Tongue (tissue), 3 donors: ENCODE measurements at places on chromosomes 7 and 10. TPM values are rescaled to one million over a fixed set of nuclear protein-coding genes. Genes with fewer than 3 reads are reported as not detected.

Gene SCIN
- total RNA-seq = 9.5 TPM

Gene IKZF1
- 6.1 TPM for total RNA-seq

Gene FKBP14
- total RNA-seq = 23.7 TPM

Gene CCNJ
- 9.1 TPM for total RNA-seq

Gene PON1
- not detected for total RNA-seq

Gene TM9SF3
- total RNA-seq = 90.1 TPM

Gene AKAP9
- 170 TPM for total RNA-seq

Gene CYP26C1
- total RNA-seq = not detected

Gene HOGA1
- 7.3 TPM for total RNA-seq

Gene MET
- 23.3 TPM for total RNA-seq

Gene CNNM2
- total RNA-seq = 13.2 TPM

Gene SLC26A3
- not detected for total RNA-seq

Gene MGAM2
- 0.72 TPM for total RNA-seq

Gene ABCB4
- total RNA-seq = 3.7 TPM

Gene SLC25A13
- total RNA-seq = 22.1 TPM

Gene CCDC172
- total RNA-seq = not detected

Gene MSS51
- 9.5 TPM for total RNA-seq

Gene PAPOLB
- total RNA-seq = 0.10 TPM

Gene ANKRD1
- 123 TPM for total RNA-seq

Gene AKR1C3
- 4.0 TPM for total RNA-seq

Gene HOXA13
- total RNA-seq = not detected

Gene MMD2
- not detected for total RNA-seq

Gene SLC13A4
- total RNA-seq = not detected

Gene TMEM243
- total RNA-seq = 29.2 TPM

Gene OR13A1
- total RNA-seq = not detected

Gene MUC3A
- total RNA-seq = not detected

Gene PRPS1L1
- total RNA-seq = not detected

Gene ADAM12
- 24.7 TPM for total RNA-seq

Gene ZNF727
- total RNA-seq = not detected

Gene BPGM
- 36.3 TPM for total RNA-seq

Gene DIP2C
- total RNA-seq = 39.0 TPM

Gene PRPF18
- total RNA-seq = 44.5 TPM

Gene FOXI2
- total RNA-seq = not detected

Gene PPP2R2D
- 39.6 TPM for total RNA-seq

Gene SPRN
- total RNA-seq = 0.82 TPM

Gene CALML5
- total RNA-seq = 0.41 TPM
